ENCODE measurements at places on chromosomes 13 and 19.
A peak's percentile ranks its signal among the peaks of the same experiment; 100 is the strongest.

DNA sequence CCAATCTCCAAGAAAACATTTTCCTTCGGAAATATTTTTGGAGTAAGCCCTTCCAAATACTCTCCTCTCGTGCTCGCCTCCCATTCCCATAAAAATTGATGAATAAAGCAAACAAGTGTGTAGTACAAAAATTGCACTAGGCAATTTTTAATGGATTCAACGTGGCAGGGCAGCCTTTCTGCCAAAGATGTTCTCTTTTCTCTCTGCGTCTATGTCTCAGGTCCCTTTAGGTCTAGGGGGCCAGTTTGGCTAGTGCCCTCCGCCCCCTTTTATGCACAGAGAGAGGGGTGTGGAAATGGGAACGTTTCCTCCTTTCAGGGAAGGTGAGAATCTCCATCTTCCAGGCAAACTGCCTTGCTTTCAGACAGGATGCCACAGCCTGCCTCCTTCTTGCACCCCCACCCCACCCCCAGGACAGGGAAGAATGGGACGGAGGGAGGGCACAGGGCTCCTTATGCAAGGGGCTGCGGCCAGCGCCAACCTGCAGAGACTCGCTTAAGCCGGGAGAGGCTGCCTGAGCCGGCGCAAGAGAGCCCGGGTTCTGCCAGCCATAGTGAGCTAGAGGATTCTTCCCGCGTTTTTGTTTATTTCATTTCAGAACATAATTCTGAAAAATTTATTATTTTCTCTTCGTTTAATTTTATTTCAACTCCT, 2.7 kb upstream of the ZIC2 start:
- no peak for DNase-seq

DNA sequence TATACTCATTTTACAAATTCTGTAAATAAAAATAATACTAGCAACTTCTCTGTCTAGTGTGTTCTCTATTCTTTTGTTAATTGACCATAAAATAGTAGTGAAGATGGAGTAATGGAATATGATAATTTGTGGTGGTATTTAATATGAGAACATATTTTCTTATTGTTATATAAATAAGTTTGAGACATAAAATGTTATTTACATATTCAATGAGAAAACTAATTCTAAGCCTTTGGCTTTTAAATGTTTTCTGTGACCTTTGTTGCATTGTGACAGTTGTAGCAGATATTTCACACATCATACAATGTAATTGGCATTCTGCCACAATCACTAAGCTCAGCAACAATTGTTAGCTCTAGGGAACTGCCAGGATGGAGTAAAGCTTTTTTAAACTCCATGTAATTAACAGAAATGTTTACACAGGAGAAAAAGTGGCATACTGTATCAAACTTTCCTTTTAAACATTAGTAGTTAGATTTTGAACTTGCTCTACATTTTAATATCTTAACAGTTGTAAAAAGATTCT, 562.1 kb upstream of the PCDH9 start:
- no peak for DNase-seq

GRCh38 chr13:110664673-110665072, 41.2 kb downstream of the CARS2 start:
- DNase-seq = no peak

- DNase-seq = peak; percentile 20
Observed at GRCh38 chr13:94617389-94618000, 15.8 kb downstream of the GPR180 start.

DNA sequence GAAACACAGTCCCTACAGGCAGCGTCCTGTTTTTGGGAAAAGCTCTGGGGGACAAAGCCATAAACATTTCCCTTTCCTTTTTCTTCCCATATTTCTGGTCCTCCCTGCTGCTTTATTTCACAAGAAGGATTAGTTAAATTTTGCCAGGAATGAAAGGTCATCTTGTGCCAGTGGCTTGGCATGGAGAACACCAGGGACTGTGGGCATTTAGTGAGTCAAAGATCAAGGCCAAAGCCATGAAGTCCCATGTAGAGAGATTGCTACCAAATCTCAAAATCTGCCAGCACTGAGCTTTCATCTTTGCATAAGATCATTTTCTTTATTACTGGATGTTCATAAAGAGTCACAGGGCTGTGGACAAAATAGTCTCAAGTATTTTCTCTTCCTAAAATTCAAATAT, 29.1 kb upstream of the SLC46A3 start:
- DNase-seq = no peak

GRCh38 chr19:33771384-33772101, 25.1 kb upstream of the KCTD15 start:
- peak; percentile 63 for DNase-seq

- no peak for DNase-seq
Observed at GRCh38 chr19:4647676-4648644, 8.6 kb downstream of the TNFAIP8L1 start.

DNA sequence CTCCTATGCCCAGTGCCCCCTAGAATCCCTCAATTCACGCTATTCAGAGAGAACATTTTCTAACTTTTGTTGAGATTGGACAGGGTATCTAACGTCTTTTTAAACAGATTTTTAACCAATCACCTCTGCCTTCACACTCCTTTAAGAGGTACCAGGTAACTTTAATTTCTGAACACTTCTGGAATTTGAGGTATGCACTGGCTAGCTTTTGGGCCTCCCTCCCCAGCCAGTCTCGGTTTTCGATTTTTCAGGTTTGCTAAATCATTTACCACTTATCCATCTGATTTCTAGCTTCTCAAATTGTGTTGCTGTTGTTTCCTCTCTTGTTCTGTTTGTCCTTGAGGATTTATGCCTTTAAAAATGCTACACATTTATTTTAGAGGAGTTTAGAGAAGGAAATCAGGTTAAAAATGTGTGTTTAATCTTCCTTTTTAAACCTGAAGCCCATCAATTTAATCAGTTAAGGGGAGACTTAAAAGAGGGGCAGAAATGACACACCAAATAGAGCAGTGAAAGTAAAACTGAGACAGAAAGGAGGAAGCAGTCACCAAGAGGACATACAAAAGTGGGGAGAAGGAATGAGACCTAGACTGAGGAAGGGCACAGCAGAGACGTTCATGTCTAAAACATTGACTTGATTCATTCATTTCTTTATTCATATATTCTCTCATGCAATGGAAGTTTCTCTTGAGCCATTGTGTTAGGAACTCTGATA, 139.6 kb upstream of the HTR2A start:
- DNase-seq = peak; percentile 79

DNA sequence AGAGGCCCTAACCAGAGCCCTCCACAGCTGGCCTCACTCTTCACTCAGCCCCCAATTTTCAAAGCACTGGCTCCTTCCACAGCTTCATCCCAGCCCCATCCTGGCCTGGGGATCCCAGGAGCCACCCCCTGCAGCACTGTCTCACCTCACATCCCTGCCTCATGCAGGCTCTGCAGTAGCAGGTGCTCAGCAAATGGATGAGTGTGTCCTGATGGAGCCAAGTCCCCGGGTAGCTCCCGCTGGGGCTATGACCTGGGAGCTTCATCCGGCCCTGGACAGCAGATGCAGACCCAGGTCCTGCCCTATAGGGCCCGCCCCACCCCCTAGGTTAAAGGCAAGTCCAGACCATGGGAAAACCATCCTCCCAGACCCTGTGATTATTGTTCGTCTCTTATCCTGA, 143.2 kb upstream of the ZNF507 start:
- DNase-seq = no peak

- no peak for DNase-seq
Observed at GRCh38 chr19:6718111-6718740, 2.2 kb downstream of the C3 start.

DNA sequence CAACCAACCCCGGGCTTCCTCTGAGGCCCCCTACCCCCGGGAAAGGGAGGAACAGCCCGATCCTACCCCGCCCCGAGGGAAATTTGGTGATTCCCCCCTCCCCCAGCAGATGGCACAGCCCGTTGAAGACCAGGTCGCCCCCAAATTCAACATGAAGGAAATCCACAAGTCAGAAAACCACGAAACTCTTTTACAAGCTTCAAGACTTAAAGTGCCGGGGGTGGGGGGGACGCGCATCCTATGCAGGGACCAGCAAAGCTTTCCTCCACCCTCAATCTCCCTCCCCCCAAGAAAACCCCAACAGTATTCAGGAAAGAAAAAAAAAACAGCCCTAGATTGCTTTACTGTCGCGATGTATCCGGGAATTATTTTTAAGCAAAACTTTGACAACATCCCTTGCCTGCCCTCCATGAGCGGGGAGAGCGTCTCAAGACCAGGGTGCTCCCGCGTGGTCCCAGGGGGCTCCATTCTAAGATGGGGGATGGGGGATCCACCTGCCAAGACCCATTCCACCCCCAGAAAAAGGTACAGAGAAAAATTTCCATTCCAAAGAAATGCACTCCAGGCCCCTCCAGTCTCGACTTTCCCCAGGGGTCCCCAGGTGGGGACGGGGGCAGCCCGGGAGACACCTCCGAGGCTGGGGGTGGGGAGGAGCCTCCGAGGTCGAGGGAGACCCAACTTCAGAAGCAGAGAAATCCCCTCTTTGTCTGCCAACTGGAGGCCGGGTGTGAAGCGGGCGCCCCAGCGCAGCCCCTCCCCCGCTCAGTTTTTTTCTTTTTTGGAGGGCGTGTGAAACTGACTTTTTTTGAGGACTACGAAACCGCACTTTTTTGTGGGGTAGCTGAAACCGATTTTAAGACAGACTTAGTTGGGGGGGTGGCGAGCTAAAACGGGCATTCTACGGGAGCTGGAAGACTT, 1.5 kb downstream of the TCF3 start:
- DNase-seq = no peak

DNA sequence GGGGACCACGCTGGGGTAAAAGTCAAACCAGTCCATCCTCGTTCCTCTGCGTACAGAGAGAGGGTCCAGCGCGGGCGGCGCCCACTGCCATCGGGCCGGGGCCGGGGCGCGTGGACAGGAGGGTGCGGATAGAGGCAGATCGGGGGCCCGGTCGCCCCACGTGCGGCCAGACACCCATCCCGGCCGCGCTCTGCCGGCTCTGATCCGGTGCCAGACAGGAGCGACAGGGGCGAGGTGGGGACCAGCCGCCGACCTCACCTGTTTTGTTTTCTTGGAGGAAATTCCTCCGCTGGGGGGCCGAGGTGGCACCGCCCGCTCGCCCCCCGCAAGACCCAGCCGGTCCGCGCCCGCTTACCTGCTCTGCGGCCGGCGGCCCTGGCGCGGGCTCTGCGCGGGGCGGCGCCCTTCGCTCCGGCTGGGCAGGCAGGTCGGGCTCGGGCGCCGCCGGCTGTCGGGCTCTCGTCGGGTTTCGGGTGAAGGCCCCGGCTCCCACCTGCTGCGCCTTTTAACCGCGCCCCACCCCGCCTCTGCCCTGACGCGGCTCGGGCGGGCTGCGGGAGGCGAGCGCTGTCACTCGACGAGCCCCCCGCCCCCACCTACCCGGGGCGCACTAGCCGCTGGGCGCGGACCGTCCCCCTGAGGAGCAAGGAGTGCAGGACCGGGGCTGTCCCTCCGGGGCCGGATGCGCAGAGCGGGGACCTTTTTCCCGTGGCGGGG, at the start of gene GJB6:
TSS of gene GJB6 (minus strand) at position 481 of the 717 bp plus-strand sequence. CDS start 8,839 bp downstream, outside the sequence.
- DNase-seq = no peak

DNA sequence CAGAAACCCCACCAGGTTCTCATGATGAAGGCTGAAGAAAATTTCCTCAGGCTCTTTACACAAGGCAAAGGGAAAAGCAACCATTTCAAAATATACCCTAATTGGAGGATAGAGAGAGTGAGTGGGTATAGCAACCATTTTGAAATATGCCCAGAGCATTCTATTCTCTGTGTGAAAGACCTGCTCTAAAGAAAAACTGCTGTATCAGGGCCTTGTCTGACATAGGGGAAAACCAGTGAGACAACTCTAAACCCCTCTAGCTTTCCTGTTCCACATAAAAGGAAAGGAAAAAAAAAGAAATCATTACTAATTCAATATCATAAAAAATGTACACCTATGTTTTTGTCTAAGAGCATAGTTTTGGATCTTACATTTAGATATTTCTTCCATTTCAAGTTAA, 42.3 kb downstream of the TPTE2 start:
- no peak for DNase-seq

DNA sequence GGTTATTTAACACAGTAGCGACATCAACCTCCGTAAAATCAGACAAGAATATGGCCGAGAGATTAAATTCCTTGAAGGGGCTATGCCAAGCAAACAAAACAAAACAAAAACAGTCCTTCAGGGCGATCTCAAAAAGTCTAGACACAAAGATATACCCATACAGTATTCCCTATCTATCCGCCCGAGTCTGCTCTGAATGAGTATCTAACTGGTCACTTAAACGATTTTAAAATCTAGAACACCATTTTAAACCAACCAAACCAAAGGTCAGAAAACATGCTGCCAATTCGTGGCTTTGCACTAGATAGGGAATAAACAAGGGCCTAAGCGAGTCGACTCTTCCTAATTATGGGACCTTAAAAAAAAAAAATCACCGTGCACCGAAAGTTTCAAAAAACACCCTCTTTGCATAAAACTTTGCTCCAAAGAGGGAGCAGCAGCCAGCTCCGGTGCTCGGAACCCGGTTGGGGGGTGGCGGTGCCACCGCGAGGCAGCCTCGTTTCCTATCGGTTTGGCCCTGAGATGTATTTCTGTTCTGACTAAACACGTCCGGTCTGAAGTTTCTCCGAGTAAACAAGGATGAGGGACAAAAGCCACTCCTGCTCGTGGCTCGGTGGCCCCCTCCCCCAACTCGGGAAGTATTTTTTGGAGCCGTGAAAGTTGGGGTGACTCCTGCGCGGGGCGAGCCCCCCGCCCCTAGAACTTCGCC, 1.8 kb downstream of the HMGB1 start:
- peak; percentile 71 for DNase-seq

DNA sequence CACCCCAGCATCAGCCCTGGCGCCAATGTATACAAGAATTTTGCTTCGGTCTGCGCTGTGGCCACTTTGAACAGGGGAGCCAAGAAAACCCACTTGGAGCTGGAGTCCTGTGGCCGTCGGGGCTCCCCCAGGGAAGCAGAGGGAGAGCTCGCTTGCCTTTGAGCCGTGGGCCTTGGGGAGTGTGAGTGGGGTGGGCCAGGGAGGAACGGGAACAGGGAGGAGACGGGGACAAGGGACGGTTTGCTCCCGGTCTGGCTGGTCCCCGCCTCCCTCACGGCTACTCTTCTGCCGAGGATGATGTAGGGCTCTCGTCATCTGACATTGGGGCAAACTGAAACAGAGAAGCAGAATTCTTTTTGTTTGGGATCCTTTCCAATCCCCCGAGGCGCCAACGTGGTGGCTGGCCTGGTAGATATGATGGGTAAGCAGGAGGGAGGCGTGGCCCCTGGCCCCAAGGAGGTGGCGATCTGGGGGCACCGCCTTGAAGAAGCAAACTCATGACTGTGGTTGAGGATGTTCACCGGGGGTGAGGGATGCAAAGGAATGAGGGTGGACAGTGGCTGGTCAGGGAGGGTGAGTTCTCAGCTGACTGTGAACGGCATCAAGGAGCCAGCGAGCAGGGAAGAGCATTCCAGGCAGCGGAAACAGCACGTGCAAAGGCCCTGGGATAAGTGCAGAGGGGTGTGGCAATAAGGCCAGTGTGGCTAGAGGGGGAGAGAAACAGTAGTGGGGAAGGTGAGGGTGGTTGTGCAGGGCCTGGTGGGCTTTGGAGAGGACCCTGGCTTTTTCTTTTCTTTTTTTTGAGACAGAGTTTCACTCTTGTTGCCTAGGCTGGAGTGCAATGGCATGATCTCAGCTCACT, 10.9 kb upstream of the SPC24 start:
- DNase-seq = no peak

Data from kidney tubule cell (primary cell).